ENCODE measurements at places on chromosomes 12 and 14.
A peak's percentile ranks its signal among the peaks of the same experiment; 100 is the strongest.

DNA sequence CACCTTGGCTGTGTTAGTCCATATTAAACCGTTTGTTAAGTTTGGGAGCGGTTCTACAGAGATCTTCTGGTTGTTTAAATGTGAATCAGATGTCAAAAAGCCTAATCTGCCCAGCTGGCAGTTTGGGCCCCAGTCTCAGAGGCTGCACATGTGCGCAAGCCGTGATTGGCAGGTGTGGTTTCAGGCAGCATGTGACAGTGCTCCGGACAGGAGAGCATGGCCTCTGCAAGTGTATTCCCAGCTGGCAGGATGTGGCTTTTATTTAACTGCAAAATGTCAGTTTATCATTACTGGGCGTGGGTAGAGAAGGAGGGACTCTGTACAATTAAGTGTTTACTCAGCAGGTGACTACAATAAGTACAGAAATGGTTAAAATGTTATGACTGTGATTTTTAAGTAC lies 77.5 kb downstream of the PELI2 start:
- DNase-seq = no peak

DNA sequence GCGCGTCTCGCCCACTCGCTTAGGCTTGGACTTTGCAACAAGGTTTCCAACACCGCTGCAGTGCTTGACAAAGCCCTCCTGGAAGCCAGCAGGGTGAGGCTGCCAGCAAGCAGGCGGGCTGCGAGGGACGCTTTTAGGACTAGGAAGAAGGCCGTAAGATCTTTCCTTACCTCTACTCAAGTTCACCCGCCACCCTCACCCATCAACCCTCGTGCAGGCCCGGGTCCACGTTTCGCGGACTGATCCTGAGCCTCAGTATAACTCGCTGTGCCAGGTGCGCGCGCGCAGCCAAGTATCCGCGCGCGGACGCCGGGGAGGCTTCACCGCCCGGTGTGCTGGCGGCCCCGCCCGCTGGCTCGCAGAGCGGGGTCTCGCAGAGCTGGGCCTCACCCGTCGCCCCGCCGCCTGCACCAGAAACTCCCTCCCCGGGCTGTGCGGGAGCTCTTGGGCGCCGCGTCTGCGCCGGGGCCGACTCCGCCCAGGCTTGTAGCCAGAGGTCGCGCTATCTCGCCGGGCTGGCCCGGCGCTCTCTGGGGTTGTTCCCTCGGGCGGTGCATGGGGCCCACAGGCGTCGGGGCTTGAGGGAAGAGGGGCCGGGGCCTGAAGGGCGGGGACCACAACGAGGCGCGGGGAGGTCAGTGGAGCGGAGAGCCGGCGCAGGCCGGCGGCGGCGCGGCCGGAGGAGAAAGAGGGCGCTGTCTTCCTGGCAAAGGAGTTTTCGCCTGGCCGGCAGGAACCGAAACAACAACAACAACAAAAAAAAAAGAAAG lies 7.6 kb upstream of the SIX1 start:
- DNase-seq = no peak

- DNase-seq = no peak
Observed at GRCh38 chr12:32159925-32160324, 53.3 kb downstream of the BICD1 start.

DNA sequence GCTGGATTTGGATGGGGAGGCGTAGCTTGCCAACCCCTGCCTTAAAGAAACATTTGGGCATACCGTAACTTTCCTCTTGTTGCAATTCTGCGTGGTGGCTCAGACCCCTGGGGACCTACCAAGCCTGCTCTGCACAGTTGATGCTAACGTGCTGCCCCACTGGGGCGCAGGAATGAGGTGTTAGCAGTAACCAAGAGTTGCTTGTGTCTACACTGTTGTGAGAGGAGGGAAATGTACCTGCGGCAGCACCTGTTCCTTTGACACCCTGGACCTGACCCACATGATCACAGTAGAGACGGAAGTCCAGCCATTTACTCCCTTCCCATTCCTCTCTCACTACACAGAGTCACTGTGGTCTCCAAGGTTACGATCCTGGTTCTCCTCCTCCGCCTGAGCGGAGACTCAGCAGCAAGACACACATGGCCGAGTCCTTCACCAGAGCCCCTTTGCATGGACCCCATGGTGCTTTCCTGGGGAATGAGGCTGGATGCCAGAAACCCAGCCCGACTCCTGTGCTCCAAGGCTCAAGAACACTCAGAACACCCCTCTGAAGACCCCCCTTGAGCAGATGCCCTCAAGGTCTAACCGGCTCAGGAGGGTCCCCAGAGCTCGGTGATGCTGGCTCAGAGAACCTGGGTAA lies 84.8 kb downstream of the FBXL14 start:
- no peak for DNase-seq

DNA sequence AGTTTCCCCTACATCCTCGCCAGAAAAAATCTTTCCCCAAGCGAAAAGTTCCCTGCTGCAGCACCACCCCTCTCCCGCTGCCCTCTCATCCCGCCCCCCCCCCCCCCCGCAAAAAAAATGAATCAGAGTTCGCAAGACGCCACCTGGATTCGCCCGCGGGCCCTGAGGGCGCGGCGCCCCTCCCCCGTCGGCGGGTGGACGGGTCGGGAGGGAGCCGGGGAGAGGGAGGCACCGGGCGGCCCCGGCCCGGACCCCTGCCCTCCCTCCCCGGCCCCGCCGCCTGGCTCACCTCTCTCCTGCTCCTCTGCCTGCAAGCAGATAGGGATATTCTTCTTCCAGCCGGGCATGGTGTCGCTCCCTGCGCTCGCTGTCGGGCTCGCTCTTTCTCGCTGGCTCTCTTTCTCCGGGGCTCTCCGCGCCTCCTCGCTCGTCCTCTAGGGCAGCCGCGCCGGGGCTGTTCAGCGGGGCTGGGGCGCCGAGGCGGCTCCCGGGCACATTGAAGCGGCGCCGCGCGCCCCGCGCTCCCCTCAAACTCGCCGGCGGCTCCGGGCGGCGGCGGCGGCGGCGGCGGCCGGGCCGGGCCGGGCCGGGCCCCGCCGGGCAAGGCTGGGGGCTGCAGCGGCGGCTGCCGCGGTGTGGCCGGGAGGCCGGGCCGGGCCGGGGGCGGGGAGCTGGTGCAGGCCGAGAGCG lies 200.3 kb upstream of the CAND1 start:
- no peak for DNase-seq

- DNase-seq = no peak
Observed at GRCh38 chr12:97716356-97716755, 253.8 kb downstream of the RMST start.

GRCh38 chr14:100409651-100410050 lies 86.5 kb downstream of the SLC25A47 start:
- no peak for DNase-seq

- no peak for DNase-seq
Observed at GRCh38 chr14:28635387-28635786, 131.2 kb upstream of the FOXG1 start.

DNA sequence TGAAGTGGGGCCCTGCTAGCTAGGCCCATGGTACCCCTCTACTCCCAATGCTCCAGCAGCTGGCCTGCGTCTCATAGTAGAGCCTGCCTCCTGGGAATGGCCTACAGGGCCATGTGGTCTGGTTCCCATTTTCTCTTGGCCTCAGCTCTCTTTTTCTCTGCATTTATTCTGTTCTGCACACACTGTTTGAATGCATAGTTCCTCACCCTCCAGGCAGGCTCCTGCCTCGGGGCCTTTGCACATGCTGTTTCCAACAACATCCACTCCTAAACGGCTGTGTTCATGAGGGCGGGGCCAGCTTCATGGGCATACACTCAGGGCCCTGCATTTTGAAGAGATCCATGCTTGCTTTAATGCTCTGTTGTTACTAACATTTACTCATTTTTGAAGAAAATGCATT lies 204.0 kb downstream of the ADGRD1 start:
- DNase-seq = no peak

GRCh38 chr12:120214626-120215356 lies 13.9 kb upstream of the RPLP0 start:
- DNase-seq = no peak

DNA sequence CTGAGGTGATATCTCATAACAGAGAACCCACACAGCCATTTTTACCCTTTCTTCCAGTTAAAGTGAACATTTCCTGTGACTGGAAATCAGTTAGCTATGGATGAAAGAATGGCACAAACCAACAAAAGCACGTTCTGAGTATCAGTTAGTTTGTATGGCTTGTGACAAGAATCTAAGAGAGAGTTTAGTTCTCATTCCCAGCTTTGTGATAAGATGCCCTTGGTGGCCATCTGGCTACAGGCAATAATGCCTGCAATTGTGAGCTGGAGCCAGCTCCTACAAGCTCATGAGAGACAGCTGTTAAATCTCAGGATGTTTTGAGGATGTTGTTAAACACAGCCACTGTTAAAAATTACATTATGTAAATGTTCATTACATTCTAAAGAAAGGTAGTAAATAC lies 122.0 kb upstream of the FRMD6 start:
- DNase-seq = no peak

DNA sequence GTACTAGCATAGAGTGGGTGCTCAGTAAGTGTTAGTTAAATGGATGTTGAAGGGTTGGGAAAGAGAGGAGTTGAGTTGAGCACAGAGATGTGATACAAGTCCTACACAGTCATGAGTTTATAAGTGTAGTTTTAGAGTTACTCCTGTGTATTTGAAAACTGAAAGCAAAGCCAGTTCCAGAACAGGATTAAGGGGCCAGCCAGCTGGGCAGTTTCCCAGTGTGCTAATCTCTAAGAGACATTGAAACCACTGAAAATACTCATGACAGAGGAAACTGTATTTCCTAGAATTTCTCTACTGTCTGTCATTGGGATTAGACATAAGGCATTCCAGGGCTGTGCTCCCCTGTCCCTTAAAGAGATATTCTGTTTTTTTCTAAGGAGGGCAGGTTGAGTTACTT lies 101.0 kb downstream of the DERA start:
- DNase-seq = peak; percentile 67

- no peak for DNase-seq
Observed at GRCh38 chr14:93175492-93175891, 9.2 kb downstream of the MOAP1 start.

GRCh38 chr14:71712478-71712877 lies 219.8 kb upstream of the RGS6 start:
- no peak for DNase-seq

- DNase-seq = no peak
Observed at GRCh38 chr12:51409846-51410245, 14.8 kb upstream of the SLC4A8 start.

- DNase-seq = no peak
Observed at GRCh38 chr12:3869433-3869832, 3.8 kb downstream of the PARP11 start.

- DNase-seq = no peak
Observed at GRCh38 chr14:99524804-99525698, 43.8 kb downstream of the CCNK start.

GRCh38 chr12:120586860-120587259 lies 5.7 kb upstream of the POP5 start:
- no peak for DNase-seq

DNA sequence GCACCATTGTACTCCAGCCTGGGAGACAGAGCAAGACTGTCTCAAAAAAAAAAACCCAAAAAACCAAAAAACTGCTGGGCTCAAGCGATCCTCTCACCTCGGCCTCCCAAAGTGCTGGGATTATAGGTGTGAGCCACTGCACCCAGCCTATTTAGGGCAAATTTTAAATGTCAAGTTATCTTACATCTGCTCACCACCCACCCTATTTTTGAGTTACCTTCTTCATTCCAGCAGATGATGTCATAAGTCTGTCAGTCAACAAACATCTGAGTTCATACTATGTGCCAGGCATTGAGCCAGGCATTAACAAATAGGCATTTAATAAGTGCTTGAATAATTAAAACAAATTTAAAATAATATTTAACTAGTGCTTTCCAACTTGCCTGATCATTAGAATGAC lies 21.5 kb downstream of the BATF start:
- DNase-seq = no peak

GRCh38 chr14:86796221-86797074 lies 1196.5 kb downstream of the GALC start:
- no peak for DNase-seq
